ENCODE measurements at places on chromosomes 16 and 17.

DNA sequence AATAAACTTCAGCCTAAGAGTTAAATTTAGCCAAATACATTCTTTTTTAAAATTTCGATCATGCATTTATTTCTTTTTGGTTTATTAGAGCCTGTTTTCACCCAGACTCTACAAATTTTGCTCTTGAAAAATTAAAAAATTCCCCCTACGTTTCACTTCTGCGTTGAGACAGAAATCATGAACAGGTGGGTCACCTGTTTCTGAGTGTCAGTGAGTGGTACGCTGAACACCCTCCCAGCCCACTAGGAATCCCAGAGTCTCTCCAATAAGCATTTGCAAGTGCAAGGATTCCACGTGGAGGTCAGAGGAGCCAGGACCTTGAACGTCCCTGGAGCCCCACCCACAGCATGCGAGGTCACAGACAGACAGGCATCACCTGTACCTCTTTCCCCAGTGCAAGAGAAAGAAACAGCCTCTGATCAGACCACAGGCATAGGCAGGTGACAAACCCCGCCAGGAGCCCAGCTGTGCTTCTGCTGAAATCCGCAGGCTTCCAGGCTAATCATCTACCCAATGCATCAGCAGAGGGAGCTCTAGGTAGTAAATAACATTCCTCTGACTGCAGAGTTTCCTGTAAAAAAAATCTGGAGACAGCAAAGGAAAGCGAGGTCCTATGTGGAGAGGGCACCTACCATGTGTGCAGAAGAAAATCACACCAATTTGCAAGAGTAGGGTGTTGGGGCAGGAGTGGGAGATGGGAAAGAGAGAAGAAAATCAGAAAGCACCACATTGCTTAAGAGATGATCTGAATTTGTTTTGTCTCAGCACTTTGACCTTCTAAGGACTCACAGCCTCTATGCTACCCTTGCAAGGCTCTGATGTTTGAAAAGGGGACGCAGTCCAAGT, 5.9 kb upstream of the XYLT1 start:
- DNase-seq = no peak

DNA sequence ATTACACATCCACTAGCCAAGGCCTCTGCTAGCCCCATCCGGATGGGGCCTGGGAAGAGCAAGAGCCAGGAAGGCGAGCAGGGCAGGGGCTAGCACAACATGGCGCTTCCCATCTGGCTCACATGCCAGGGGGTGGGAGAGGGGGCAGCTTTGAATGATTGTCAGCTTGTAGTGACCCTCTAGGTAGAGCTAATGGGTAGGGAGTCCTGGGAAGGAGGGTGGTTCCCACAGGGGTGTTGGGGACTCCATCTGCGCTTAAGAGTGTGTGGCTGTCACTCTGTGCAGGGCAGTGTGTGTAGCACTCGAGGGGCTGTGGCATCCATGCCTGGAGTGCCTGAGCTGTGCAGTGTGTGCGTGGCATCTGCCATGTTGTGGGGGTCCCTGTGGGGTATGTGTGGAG, 24.5 kb downstream of the ARHGAP23 start:
- DNase-seq = no peak

DNA sequence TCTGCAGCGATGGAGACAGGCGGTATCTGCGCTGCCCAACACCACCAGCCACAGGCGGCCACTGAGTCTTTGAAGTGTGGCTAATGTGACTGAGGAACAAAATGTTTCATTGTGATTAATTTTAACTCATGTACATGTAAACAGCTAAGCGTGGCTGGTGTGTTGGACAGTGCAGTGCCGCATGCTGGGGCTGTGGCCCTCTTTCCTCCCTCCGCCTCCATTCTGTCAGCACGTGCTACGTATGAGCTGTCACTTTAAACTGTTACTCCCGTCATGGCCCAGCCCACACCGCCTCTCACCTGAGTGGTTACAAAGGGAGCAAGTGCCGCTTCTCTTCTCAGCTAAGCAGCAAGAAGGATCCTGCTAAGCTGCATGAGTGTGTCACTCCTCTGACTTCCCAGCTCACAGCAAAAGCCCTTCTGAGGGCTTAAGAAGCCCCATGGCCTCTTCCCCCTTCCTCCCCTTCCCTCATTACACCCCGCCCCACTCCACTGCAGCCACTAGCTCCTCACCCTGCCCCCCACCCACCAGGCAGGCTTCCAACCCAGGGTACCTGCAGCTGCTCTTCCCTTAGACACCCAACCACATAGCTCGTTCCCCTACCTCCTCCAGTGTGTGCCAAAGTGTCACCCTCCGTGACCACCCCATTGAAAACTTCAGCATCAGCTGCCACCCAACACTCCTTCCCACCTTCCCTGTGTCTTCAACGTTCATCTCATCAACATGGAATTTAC, 15.0 kb downstream of the HASPIN start:
- no peak for DNase-seq

GRCh38 chr16:65869261-65869660, 497.2 kb upstream of the CDH5 start:
- no peak for DNase-seq

GRCh38 chr17:58493506-58493905, 5.3 kb upstream of the HSF5 start:
- DNase-seq = no peak

GRCh38 chr16:57028086-57028485, 38.7 kb downstream of the NLRC5 start:
- DNase-seq = no peak

DNA sequence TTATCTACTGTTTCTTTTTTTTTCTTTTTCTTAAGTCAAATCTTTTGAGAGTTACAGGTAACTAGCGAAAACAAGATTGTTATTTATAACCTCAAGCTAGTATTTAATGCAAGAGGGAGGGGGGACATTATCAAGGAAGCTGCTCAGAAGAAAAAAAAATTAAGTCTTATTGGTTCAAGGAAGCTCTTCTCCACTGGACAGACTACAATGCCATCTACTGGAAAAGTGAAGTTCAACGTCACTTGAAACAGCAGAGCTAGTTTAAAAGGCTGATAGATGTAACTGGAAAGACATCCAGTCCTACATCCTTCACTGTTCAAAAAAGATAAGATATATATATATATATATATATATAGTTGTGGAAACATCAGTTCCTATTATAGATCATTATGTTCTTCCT, 418.0 kb upstream of the PSMD7 start:
- peak; percentile 3 for DNase-seq

DNA sequence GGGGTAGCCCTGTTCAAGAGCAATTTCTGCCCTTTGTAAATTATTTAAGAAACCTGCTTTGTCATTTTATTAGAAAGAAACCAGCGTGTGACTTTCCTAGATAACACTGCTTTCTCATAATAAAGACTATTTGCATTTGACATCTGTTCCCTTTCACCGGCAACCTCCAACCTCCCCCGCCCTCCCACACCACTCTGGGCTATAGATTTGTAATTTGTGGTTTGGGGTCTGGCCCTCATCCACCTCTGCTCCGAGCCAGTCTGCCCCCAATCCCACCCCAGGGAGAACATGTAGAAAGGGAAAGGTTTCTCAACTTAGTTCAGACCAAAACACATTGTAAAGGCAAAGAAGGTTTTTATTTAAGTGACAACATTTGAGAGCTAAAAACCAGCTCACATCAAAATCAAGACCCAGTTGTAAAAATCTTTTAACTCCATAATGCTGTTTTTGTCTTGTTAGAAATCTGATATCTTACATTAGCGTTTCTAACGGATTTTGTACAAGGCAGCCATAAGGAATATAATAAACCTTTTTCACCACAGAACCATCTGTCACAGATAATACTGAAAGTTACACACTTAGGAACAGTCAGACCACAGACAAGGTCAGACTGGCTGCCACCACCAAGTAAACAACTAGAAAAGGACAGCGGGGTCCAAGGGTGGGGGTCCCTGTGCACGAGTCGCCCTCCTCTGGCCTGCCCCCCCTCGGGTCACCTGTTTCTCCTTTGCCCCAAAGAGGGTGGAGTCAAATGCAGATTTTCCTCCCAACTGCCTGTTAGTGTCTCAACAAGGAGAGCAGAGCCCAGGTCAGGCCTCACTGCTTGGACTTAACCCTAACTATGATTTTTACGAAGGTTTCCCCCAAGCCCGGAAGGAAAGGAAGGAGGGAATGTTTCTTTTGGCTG, 6.9 kb downstream of the PIMREG start:
- no peak for DNase-seq

DNA sequence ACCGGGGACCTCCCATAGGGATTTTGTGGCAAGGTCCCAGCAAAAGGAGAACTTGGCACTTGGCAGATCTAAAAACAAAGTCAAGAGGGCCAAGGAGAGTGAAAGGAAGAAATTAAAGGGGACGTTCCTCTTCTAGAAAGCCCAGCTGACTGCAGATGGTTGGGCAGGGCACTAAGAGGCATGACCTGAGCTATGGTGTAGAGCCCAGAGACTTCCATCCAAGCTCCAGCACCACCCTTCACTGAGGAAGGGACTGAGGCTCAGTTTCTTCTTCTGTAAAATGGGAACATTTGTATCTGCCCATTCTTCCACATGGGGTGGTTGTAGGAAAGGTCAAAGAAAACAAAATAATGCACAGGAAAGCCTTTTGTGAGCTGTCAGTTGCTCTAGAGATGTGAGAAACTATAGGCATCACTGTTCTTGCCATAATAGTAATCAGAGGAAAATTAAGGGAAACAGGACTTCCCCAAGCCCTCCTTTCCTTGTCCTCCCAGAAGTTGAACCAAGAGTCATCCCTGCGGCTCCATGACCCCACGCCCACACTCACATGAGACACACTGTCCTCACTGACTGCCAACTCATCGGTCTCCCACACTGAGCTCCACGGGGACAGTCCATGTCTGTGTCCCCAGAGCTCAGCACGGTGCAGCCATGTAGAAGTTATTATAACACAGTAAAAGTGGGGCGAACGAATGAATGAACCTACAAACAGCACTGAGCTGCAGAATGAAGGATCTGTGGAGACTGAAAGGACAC, 10.4 kb downstream of the CD300LF start:
- no peak for DNase-seq

DNA sequence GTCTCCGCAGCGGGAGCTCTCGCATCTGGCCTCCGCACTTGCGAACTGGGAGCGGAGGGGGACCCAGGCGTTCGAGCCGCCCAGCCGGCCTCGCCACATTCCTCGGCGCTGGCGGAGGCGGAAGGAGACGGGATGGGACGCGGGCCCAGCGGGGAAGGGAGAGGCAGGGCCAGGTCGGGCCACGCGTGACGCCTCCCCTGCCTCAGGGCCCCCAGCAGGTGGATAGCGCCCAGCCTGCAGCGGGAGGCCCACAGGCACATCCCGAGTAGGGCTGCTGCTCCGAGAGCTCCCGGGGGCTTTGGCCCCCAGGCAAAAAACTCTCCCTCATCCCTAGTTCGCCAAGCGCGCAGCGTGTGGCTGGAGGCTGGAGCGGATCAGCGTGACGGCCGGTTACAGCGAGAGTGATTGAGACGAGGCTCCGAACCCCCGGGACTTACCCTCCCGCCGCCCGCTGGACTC, 800 bp downstream of the PLEKHH3 start:
- no peak for DNase-seq

DNA sequence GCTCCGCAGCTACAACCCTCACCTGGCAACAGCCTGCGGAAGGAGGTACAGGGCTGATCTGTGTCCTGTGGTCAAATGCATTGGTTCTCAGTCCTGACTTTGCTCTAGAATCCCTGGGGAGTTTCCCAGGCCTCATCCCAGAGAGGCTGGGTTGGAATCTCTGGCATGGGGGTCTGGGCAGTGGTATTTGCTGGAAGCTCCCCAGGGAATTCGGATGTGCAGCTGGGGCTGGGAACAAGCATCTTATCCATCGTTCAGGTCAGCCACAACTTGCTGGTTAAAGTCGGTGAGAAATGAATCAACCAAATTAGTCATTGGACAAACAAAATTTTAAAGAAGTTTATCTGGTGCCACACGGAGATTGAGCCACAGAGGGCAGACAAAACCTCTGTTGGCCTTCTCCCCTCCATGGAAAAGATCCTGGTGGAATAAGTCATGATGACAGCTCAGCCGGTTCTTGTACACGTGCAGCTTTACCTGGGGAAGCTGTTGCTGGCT, 231.2 kb downstream of the FOXL1 start:
- DNase-seq = no peak

DNA sequence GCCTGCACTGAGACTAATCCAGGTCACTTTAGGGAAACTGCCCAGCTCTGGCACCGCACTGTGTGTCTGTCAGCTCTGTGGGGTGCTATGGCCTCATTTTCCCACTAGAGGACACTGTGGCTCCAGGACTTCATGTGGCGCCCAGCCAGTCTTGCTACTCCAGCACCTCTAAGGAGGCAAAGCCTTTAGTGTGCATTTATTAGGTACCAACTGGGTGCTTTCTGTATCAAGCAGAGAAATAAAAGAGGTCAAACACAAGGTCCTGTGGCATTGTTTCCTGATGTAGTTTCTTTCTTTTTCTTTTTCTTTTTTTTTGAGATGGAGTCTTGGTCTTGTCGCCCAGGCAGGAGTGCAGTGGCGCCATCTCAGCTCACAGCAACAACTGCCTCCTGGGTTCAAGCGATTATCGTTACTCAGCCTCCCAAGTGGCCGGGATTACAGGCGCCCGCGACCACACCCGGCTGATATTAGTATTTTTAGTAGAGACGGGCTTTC, 12.5 kb upstream of the RHBDL3 start:
- no peak for DNase-seq

- DNase-seq = no peak
Observed at GRCh38 chr16:86304868-86305267, 205.5 kb upstream of the FOXF1 start.

- no peak for DNase-seq
Observed at GRCh38 chr17:21090902-21091618, 35.7 kb upstream of the DHRS7B start.

DNA sequence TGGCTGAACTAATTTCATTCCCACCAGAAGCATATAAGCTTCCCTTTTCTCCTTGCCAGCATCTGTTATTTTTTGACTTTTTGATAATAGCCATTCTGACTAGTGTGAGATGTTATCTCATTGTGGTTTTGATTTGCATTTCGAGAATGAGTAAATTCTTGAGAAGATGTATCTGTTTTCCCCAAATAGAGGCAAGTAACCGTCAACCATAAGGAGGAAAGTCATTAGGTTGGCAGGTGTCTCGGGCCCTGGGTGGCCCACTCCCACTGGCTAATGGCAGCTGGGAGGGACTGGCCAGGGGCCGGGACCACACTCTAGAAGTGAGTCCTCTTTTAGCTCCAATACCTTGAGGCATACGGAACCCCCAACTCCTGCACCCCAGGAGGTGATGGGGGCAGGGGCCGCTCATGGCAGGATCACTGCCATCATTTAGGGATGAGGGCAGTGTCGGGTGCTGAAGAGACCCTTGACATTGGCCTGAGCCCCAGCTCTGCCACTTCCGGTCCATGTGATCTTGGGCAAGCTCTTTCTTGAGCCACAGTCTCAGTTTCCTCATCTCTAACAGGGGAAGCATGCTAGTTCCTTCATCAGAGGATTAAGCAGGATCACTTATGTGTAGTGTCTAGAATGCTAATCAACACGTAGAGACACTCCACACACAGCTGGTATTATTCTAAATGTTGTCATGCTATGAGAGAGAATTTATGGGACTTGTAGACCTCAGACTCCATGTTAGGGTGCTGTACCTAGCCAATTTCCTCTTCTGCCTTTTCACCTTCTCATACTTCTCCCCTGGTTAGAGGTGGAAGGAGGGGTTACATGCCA, 44.3 kb downstream of the RGS9 start:
- peak; percentile 90 for DNase-seq

DNA sequence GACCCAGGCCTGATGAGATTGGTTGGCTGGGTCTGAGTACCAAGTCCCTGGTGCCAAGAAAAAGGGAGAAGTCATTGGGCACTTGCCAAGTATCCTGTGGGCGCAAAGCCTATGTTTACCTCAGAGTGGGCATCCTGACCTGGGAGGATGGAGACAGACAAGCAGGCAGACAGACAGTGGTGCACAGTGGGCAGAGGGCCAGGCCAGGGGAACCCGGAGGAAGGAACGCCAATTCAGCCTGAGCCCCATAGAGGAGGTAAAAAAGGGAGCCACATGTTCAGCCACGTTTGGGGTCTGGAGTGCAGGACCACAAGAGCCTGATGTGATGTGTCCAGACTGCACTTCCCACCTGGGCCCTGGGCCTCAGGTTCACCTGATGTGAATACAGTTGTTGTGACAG, 5.4 kb downstream of the PHKG2 start:
- no peak for DNase-seq
